CD8-positive, alpha-beta memory T cell (primary cell): ENCODE measurements at places on chromosomes 11 and 22. TPM values are rescaled to one million over a fixed set of nuclear protein-coding genes. Genes with fewer than 3 reads are reported as not detected.
A peak's percentile ranks its signal among the peaks of the same experiment; 100 is the strongest.

DNA sequence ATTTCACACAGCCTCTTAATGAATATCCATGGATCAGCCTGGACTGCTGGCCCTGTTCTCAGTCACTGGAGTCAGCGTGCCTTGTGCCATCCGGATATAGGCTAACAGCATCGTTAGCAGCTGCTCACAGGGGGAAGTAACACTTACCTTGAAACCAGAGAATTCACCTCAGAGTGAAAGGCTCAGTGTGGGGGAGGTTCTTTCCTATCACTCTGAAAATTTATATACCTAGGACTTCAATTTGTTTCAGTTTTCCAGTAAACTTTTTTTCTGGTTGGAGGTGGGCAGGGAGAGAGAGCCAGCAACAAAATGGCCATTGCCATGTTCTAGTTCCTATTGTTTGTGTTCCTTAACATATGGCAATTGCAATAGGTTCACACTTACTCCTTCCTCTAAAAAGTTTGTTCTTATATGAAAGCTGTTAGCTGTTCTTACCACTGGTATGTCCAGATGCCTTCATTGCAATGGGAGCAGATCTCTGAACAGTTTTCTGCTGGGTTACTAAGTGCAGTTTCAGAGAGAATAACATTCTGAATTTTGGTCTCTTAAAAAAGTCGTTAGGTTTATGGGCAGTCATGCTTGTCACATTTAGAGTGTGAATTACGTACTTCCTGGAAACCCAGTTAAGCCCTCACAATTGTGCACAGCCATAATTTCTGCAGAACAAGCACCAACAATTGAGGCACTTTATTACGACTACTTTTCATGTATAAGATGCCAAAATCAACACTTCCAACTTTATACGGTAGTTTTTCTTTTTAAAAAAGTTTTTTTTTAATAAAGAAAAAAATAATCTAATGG lies 247.6 kb downstream of the CADM1 start:
- H3K4me1 ChIP-seq: peaks cover 12% of the 10 kb centered on the region
- H3K27ac ChIP-seq: peak overlapping the region; percentile 64
- peak overlapping the region; percentile 7 for H3K4me3 ChIP-seq
- H3K27me3 ChIP-seq: no peaks in the 10 kb centered on the region
- DNase-seq: peak; percentile 13

DNA sequence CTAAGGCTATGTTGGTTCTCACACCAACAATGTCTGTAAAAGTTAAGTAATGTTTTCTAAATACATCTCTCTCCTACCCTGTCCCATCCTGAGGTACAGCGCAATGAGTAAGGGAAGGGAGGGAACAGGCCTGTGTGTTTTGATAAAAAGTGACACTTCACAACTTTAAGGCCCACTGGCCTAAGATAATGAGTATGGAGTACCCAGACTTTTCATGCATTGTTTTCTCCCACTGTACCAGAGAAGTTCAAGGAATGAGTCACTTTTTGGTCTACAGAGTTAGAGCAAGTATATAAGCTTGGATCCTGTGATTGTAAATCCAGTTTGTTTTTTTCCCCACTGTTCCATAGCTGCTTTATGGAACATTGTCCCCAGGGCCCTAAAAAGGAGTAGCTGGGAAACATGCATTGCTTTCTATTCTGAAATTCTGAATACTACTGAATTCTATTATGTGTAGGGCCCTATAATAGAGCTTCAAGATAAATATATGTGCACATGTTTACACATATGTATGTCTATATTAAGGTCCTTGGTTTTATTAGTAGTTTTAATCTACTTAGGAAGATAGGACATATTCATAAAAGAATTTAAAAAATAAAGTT lies 29.8 kb downstream of the KCNE3 start:
- DNase-seq: no peak
- H3K4me1 ChIP-seq: no peaks in the 10 kb centered on the region
- no peaks in the 10 kb centered on the region for H3K27me3 ChIP-seq
- H3K27ac ChIP-seq: no peak overlapping the region

DNA sequence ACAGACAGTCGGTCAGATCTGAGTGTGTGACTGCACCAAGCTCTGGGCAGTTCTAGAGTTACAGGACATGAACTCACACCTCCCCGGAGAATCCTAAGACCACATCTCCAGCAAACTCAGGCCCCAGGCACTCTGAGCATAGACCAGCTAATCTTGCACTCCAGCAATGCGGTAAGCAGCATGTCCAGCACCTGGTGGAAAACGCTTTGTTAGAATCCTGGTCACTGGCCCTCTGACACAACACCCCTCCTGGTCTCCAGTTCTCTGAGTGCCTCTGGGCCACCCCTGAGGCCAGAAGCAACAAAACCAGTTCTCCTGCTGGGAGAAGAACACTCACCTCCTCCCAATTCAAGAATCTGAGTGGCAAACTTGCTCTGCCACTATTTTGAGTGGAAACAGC lies 82.7 kb upstream of the TMEM45B start:
- no peak for DNase-seq
- H3K27ac ChIP-seq: no peak overlapping the region
- H3K4me3 ChIP-seq: no peak overlapping the region
- no peaks in the 10 kb centered on the region for H3K4me1 ChIP-seq

- peaks cover 96% of the 10 kb centered on the region for H3K4me1 ChIP-seq
- no peak overlapping the region for H3K4me3 ChIP-seq
- H3K27ac ChIP-seq: no peak overlapping the region
- no peaks in the 10 kb centered on the region for H3K36me3 ChIP-seq
These were observed 6.4 kb downstream of the CD82 start for GRCh38 chr11:44571871-44572270.

DNA sequence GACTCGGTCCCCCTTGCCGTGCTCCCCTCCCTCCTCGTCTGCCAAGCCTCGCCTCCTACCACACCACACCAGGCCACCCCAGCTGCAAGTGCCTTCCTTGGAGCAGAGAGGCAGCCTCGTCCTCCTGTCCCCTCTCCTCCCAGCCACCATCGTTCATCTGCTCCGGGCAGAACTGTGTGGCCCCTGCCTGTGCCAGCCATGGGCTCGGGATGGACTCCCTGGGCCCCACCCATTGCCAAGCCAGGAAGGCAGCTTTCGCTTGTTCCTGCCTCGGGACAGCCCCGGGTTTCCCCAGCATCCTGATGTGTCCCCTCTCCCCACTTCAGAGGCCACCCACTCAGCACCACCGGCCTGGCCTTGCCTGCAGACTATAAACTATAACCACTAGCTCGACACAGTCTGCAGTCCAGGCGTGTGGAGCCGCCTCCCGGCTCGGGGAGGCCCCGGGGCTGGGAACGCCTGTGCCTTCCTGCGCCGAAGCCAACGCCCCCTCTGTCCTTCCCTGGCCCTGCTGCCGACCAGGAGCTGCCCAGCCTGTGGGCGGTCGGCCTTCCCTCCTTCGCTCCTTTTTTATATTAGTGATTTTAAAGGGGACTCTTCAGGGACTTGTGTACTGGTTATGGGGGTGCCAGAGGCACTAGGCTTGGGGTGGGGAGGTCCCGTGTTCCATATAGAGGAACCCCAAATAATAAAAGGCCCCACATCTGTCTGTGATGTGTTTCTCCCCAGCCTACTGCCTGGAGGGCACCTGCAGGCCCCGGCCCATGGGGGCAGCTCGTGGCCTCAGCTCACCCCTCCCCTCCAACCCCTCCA lies 29.8 kb downstream of the CAPN1 start:
- H3K4me3 ChIP-seq: no peak overlapping the region
- no peaks in the 10 kb centered on the region for H3K27me3 ChIP-seq
- H3K36me3 ChIP-seq: peaks cover 11% of the 10 kb centered on the region
- no peak overlapping the region for H3K27ac ChIP-seq
- H3K4me1 ChIP-seq: peaks cover 14% of the 10 kb centered on the region

DNA sequence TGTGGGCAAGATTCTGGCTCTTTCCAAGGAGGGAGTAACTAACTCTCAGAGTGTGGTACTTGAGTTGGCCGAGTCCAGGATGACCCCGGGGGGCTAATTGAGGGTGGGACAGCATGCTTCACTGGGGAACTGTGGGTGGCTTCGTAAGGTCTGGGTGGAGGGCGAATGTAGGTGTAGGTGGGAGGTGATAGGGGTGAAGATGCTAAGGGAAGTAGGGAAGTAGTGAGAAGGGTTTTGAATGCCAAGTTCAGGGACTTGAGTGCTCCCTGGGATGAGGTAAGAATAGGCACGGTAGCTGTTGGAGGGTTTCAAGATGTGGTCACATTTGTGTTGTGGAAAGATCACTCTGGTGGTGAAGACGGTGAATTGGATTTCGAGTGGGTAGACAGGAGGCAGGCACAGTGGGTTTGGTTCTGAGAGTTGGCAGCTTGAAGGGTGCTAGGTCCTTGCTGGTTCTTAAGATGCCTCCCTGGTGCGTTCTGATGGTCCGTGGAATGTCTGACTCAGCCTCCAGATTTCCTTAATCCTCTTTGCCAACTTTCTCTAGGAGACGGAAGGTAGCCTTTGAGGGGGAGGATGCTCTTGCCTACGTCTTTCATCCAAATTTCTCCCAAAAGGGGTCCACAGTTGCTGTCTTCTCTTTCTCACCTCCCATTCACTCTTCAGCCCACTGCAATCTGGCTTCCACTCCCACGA lies 2.5 kb upstream of the DNAL4 start:
- no peaks in the 10 kb centered on the region for H3K36me3 ChIP-seq
- no peak overlapping the region for H3K27ac ChIP-seq
- H3K4me3 ChIP-seq: no peak overlapping the region

The ZDHHC8 gene
- 74.7 TPM for total RNA-seq

GRCh38 chr11:118656563-118657165 lies 22.8 kb downstream of the TREH start:
- H3K27me3 ChIP-seq: peaks cover 5% of the 10 kb centered on the region
- no peak overlapping the region for H3K27ac ChIP-seq
- no peaks in the 10 kb centered on the region for H3K36me3 ChIP-seq
- no peak overlapping the region for H3K4me3 ChIP-seq

- H3K4me1 ChIP-seq: peaks cover 13% of the 10 kb centered on the region
- peak; percentile 60 for DNase-seq
- peak overlapping the region; percentile 4 for H3K4me3 ChIP-seq
- no peaks in the 10 kb centered on the region for H3K27me3 ChIP-seq
- peak overlapping the region; percentile 57 for H3K27ac ChIP-seq
These were observed 36.6 kb downstream of the KCNJ1 start for GRCh38 chr11:128830290-128831173.

The ARRB1 gene
- 10.6 TPM for total RNA-seq

DNA sequence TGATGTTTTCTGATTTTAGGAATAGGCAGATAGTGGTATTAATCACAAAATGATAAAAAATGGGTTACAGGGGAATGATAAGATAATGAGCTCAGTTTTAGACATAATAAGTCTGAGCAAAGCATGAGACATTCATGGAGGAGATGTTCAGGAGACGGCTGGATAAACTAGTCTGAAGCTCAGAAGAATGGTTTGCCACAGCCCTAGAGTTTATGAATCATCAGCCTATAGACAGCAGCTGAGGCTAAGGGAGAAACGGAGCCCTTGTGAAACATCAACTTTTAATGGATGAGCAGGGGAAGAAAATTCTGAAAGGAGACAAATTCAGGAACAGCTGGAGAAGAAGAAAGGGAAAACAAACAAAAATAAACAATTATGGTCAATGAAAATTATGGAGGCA lies 87.2 kb downstream of the RELT start:
- no peaks in the 10 kb centered on the region for H3K4me1 ChIP-seq
- H3K27me3 ChIP-seq: no peaks in the 10 kb centered on the region
- H3K27ac ChIP-seq: no peak overlapping the region
- H3K36me3 ChIP-seq: no peaks in the 10 kb centered on the region

GRCh38 chr11:2885678-2886081 lies at the start of gene CDKN1C:
Gene CDKN1C, minus strand, starts transcription at chr11:2885775. Its CDS starts 319 bp downstream, at chr11:2885456.
- H3K36me3 ChIP-seq: no peaks in the 10 kb centered on the region
- peaks cover 13% of the 10 kb centered on the region for H3K4me1 ChIP-seq
- DNase-seq: peak; percentile 79
- peak within 1 kb of the TSS; percentile 69 for H3K4me3 ChIP-seq
- H3K27ac ChIP-seq: peak within 1 kb of the TSS; percentile 24

DNA sequence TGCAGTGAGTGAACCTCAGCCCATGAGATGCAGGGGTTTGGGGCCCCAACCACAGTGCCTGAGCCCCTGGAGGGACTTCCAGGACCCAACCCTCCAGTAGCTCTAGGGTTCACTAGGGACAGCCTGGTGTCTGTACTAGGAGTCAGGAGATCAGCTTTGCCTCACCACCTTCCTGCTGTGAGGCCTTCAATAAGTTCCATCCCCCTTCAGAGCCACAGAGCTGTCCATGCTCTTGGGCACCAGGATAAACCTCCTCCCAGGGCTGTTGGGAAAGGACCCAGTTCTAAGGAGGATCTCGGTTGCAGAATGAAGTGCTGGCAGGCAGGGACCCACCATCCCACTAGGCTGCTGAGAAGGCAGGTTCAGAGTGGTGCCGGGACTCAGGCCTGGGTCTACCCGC lies 9.7 kb downstream of the ARHGEF17 start:
- no peak for DNase-seq
- H3K27ac ChIP-seq: no peak overlapping the region
- H3K4me1 ChIP-seq: no peaks in the 10 kb centered on the region
- no peaks in the 10 kb centered on the region for H3K36me3 ChIP-seq

The DDTL gene
- not detected for total RNA-seq

DNA sequence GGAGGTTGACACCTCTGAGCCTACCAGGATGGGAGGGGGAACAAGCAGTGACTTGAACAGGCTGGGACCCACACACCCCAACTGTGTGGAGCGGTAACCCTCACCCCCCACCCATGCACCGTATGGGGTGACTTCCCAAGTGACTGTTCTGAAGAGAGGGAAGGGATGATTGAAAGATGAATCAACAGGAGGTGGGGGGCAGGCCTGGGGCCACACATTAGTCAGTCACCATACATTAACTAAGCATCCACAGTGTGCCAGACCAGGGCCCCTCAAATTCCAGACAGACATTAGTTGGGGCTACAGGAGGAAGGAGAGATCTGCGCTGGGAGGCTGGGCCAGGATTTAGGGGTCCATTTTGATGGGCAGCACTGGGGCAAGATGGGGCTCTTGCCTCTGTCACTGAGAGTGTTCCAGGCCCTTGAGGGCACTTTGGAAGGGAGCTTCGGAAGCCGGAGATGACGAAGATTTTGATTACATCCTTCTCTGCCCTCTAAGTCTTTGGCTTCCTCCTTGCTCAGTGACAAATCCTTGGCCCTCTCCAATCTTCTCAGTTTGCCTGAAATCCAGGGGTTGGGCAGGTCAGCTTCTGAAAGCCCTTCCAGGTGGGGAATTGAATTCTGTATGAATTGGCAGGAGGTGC lies 966 bp downstream of the SMTN start:
- H3K4me3 ChIP-seq: peak overlapping the region; percentile 60
- H3K36me3 ChIP-seq: no peaks in the 10 kb centered on the region
- peaks cover 38% of the 10 kb centered on the region for H3K4me1 ChIP-seq

GRCh38 chr11:19279451-19279850 lies 38.7 kb upstream of the E2F8 start:
- no peaks in the 10 kb centered on the region for H3K27me3 ChIP-seq
- peaks cover 27% of the 10 kb centered on the region for H3K4me1 ChIP-seq
- no peak overlapping the region for H3K27ac ChIP-seq
- H3K36me3 ChIP-seq: no peaks in the 10 kb centered on the region

- no peak overlapping the region for H3K4me3 ChIP-seq
- H3K4me1 ChIP-seq: no peaks in the 10 kb centered on the region
- no peak for DNase-seq
- no peaks in the 10 kb centered on the region for H3K27me3 ChIP-seq
These were observed 237.3 kb upstream of the CADM1 start for GRCh38 chr11:115741376-115742107.
